AG08395 (cell line): ENCODE measurements at places on chromosomes 5 and 9.

DNA sequence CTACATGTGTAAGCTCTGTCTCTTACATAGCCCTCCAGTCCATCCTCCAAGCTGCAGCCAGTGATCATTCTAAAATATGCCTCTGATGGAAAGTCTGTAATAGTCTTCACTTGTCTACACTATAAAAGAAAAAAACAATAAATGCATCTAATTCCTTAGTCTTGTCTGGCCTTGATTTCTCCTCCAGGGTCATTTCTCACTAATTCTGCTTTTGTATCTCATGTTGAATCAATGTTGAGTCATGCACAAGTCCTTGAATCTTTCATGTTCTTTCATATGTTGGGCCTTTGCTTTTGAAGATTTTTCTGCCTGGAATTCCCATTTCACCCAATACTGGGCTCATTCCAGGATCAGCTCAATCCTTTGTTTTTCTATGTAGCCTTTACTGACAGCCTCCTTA lies 121.1 kb upstream of the TRIM32 start:
- DNase-seq, result no peak

GRCh38 chr9:35269919-35270318 lies 108.1 kb downstream of the UNC13B start:
- no peak for DNase-seq

DNA sequence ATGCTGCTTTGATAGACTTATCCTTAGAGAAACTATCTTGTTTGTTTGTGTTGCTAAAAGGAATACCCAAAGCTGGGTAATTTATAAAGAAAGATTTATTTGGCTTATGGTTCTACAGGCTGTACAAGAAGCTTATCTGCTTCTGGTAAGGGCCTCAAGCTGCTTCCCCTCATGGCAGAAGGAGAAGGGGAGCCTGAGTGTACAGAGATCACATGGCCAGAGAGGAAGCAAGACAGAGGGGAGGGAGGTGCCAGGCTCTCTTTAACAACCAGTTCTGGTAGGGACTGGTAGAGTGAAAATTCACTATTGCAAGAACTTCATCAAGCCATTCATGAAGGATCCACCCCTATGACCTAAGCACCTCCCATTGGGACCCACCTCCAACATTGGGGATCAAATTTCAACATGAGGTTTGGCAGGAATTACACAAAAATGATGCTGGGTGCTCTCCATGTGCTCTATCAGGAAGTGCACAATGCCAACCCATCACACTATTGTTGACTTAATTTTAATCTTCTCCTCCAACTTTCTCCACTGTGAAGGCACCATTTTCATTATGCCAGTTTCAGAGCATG lies 115.1 kb upstream of the SHB start:
- no peak for DNase-seq

DNA sequence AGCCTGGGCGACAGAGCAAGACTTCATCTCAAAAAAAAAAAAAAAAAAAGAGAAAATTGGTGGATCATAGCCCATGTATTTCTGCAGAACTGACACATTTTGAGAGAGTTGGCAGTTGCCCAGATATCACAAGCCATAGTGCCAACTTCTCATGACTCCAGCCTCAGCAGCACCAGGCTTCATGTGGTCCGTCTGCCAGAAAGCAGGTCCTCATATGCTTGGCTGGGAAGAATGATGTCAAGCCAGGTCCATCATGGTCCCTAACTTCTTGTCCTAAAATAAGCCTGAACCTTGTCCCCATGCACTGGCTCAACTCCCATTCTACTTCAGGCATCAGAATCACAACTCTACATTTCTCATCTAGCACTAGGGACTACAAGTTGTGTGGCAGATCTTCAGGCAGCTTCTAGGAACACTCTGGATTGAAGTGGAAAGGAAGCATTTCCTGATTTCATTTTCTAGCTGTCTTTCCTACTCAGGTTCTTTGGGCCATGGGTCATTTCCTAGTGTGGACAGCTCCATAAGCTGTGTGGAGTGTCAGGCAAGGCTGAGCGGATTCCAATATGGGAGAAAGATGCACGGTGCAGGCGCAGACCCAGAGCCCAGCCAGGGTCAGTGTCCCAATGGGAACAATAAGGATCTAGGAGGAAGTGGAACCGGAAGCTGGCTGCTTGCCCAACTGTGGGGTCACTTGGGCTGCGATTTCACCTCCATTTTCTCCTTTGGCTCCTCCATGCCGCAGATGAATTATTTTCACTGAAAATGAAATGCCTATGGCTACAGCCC lies 90.1 kb downstream of the LMNB1 start:
- DNase-seq, result no peak

DNA sequence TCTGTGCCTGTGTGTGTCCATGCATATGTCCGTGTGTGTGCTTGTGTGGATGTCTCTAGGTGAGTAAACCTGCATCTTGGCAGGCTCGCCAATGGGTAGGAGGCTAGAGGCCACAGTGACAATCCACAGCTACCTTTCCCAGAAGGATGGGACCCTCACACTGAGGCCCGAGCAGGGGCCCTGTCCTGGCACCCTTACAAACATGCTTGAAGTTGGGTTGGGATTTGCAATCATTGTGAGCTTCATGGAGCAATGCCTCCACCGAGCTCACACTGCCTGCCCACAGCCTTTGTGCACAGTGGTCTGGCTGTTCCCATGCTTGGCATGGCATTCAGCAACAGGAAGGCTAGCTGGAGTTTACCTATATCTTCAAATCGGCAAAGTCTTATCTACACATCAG lies 311.1 kb upstream of the IRX1 start:
- no peak for DNase-seq

GRCh38 chr5:169039592-169039991 lies 261.3 kb downstream of the SLIT3 start:
- no peak for DNase-seq

- DNase-seq, result no peak
These were observed 505.5 kb downstream of the CTNND2 start for GRCh38 chr5:11398728-11399127.

GRCh38 chr5:125209650-125210049 lies 463.2 kb upstream of the ZNF608 start:
- DNase-seq, result peak; percentile 17

- DNase-seq, result no peak
These were observed 247.1 kb upstream of the ANKRD55 start for GRCh38 chr5:56480078-56480704.

DNA sequence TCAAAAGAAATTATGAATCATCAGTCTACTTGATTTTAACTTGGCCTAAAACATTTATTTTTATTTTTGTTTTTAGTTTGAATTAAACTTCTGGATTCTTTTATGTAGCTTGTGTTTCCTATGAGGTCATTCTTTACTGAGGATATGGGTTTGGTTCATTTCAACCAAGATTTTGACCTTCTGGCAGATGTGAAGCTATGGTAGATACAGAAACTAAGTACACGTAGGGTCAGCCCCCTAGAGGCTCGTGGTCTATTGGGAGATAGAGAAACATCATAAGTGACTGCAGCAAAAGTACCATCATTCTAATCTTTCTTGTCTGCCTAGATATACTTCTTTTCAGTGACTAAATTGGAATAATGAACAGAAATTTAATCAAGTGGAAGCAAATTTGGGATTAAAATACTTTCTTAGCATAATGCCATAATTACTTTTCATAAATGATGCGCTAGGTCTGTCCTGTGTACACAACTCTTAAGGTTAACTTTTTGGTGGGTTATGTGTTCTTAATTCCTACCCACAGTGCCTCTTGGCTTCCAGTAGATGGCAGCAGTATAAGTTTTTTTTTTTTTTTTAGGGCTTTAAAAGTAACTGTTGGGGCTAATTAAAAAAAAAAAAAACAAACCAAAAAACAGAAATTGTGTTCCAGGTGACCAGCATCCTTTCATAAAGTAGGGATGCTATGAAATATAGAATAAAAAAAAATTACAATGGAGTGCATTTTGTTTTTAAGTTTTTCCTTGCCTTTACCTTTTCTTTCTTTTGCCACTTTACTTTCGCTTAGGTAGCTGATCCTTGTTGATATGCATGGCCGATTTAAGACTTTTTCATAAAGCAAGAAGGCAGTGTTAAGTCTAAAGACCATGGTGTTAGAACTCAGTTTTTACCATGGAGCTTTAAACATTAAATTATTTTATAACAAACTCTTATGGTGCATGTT lies 49.9 kb downstream of the LRRTM2 start:
- peak; percentile 35 for DNase-seq

GRCh38 chr9:108640230-108640629 lies 215.6 kb downstream of the ACTL7B start:
- peak; percentile 82 for DNase-seq

DNA sequence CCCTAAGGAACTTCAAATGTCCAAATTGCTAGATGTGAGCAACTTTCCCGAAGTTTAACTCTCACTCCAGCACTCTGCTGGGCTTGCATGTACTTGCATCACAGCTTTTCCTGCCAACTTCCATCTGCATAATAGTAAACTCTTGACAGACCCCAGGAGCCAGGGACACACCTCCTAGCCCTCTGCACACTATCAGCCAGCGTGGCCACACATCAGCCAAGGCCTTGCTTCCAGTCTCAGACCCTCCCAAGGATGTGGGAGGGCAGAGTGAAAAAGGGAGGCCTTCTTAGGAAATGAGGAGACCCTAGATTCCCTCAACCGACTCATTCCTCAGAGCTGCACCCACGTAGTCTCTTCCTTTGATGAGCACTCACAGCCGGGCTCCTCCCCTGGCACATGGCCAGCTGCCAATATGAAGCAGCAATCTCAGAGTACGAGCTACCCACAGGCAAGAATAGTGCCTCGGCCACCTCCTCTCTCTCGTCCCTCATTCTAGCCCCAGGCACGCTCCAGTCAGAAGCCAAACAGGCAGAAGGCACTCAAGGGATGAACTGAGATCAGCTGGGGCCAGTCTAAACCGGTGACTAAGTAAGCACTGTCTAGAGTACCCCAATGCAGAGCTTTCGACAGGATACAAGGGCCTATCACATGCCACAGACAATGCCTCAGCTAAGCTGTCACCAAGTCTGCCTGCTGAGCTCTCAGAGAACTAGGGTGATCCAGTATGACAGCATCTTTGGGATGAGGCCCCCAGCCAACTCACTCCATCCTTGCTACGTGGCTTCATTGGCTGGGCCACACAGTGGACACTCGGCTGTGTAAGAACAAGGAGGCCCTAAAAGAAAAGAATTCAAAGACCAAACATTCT lies 2.3 kb downstream of the P4HA2 start:
- DNase-seq, result peak; percentile 75

DNA sequence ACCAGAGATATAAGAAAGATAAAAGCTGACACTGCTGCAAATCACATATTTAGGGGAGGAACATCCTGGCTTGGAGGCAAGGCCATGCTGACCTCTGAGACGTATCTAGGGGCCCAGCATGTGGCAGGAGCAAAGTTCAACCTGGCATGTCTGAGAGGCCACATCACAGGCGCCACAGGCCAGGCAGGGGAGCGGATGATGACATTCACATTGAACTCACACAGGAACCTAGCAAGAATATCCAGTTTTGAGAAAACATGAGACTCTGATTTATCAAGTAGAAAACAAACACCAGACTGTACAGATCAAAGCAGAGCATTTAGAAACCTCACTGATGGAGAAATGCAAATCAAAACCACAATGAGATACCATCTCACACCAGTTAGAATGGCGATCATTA lies 64.2 kb upstream of the STK32A start:
- no peak for DNase-seq

DNA sequence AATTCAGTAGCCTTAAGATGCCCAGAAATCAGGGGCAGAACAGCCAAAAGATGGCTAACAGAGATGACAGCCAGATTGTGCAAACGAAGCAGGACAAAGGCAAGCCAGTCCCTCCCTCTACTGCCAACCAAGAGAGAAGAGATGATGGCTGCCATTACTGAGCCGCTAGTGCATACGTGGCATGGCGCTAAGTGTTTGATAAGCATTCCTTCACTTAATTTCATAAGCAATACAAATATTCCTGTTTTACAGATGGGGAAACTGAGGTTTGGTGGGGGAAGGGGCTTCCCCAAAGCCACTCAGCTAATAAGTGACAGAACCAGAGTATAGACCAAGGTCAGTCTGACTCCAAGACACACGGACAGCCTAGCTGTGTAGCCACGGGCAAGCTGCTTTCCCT lies 44.1 kb downstream of the STK10 start:
- DNase-seq, result no peak

DNA sequence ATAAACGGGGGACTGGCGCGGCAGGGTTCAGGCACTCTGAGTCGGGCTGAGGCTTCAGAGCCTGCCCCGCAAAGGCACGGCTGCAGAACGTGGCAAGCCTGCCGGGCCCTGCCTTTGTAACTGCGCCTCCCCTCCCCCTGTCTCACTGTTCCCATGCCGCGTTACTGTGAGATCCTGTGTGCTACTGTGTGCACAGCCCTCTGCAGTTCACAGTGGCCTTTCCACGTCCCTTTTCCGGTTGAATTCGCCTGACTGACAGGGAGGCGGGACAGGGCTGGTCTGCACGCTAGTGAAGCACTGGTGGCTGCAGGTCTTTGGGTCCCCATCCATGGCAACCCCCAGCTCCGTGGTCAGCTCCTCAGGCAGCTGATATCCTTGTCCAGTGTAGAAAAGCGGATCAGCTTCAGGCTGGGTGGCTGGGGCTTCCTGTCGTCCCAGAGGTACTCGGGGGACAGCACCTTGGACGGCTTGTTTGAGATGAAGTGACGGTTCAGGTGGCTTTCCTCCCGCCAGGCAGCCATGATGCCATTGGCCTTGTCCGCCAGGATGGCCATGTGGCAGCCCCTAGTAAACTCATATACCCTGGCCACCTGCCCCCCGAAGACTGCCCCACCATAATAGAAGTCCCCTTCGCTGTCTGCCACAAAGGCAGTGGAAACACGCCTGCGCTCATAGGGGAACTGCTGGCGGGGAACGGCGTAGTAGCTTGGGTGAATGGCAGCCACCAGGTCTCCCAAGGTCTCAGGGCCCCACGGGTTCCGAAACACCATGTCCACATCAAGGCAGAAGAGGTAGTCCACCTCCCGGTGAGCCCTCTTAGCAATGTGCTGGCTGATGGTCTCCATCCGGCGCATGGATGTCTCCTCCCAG lies 10.3 kb downstream of the GBGT1 start:
- no peak for DNase-seq

DNA sequence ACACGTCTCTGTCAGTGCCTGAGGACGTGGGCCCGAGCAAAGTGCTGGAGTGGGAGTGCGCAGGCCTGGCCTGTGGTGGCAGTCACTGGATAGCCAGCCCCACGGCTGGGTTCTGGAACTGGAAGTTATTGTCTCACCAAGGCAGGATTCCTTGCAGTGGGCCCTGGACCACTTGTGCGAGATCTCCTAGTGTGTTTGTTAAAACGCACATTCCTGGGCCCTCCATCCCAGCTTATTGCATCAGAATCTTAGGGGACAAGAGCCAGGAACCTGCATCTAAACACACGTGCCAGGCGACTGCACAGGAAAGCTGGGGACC lies 26.9 kb downstream of the PTPA start:
- DNase-seq, result no peak

GRCh38 chr9:106962122-106962521 lies 99.2 kb downstream of the ZNF462 start:
- no peak for DNase-seq

- DNase-seq, result no peak
These were observed 723.3 kb upstream of the GRAMD2B start for GRCh38 chr5:125699860-125700259.

DNA sequence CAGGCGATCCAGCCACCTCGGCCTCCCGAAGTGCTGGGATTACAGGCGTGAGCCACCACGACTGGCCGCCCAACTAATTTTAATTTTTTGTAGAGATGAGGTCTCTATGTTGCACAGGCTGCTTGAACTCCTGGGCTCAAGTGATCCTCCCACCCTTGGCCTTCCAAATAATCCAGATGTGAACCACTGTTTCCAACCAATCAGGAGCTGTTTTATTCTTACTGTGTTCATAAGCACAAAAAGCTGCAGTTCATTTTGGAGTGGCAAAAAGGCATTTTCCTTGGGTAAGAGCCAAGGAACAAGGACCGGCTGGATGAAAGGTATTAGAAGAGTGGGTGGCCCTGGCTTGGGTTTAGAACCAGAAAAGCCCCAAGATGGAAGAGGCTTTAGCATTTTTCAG lies 5.2 kb upstream of the SLC27A4 start:
- no peak for DNase-seq
